ENCODE measurements at places on chromosomes 11 and 22. TPM values are rescaled to one million over a fixed set of nuclear protein-coding genes. Genes with fewer than 3 reads are reported as not detected.

The FOLH1 gene
- not detected for total RNA-seq

The FSHB gene
- not detected for total RNA-seq

The UBQLNL gene
- total RNA-seq, result not detected

The SAA4 gene
- not detected for total RNA-seq

The CALCA gene
- total RNA-seq, result 0.35 TPM

The BRMS1 gene
- 102 TPM for total RNA-seq

The PNPLA5 gene
- total RNA-seq, result not detected

The SELENOM gene
- 66.5 TPM for total RNA-seq

The TRIM6 gene
- 10.5 TPM for total RNA-seq

The KRTAP5-9 gene
- not detected for total RNA-seq

The TCF20 gene
- 13.4 TPM for total RNA-seq

The TSPAN18 gene
- 2.7 TPM for total RNA-seq

The MISFA gene
- 2.2 TPM for total RNA-seq

The ALDH3B1 gene
- 128 TPM for total RNA-seq

The ZP1 gene
- 0.38 TPM for total RNA-seq

The OR51Q1 gene
- not detected for total RNA-seq

The E2F8 gene
- total RNA-seq, result 6.0 TPM

The TMPRSS6 gene
- not detected for total RNA-seq

The ALX4 gene
- total RNA-seq, result 4.0 TPM

The MS4A12 gene
- total RNA-seq, result not detected

The TEX12 gene
- not detected for total RNA-seq

The TMEM218 gene
- total RNA-seq, result 24.3 TPM

The CAT gene
- 37.4 TPM for total RNA-seq

The FAM83F gene
- not detected for total RNA-seq

The CDC42EP1 gene
- total RNA-seq, result 37.2 TPM

The OR52N4 gene
- not detected for total RNA-seq

The GGTLC3 gene
- not detected for total RNA-seq

The ANO5 gene
- 1.2 TPM for total RNA-seq

The CAVIN3 gene
- 19.2 TPM for total RNA-seq

The OR5F1 gene
- not detected for total RNA-seq

The OR8G5 gene
- total RNA-seq, result not detected

The TBX1 gene
- total RNA-seq, result 5.7 TPM

The LRP4 gene
- 7.6 TPM for total RNA-seq

The CHKB gene
- 29.8 TPM for total RNA-seq

The INPP5J gene
- total RNA-seq, result 0.58 TPM

The CSF2RB gene
- not detected for total RNA-seq

The A4GALT gene
- total RNA-seq, result 12.2 TPM

The NUP160 gene
- total RNA-seq, result 33.2 TPM

The RCOR2 gene
- 0.64 TPM for total RNA-seq

The OR6A2 gene
- not detected for total RNA-seq

The MIOX gene
- total RNA-seq, result not detected

The PLEKHB1 gene
- 1.4 TPM for total RNA-seq

The CD151 gene
- 596 TPM for total RNA-seq

The SAA2 gene
- total RNA-seq, result not detected

The GDPD5 gene
- total RNA-seq, result 8.9 TPM

The GDPD4 gene
- not detected for total RNA-seq

The DKK3 gene
- 16.2 TPM for total RNA-seq

The TNRC6B gene
- 5.9 TPM for total RNA-seq

The OR51B2 gene
- total RNA-seq, result not detected

The RAB1B gene
- total RNA-seq, result 149 TPM

Data from A549 treated with ZK216348 at 1 μM for 4 hours (cell line).